Peyer's patch (tissue), 4 donors: ENCODE measurements at places on chromosomes 6 and 20.

GRCh38 chr6:92376691-92377090 is 1042.7 kb downstream of the EPHA7 start:
- DNase-seq, result no peak

DNA sequence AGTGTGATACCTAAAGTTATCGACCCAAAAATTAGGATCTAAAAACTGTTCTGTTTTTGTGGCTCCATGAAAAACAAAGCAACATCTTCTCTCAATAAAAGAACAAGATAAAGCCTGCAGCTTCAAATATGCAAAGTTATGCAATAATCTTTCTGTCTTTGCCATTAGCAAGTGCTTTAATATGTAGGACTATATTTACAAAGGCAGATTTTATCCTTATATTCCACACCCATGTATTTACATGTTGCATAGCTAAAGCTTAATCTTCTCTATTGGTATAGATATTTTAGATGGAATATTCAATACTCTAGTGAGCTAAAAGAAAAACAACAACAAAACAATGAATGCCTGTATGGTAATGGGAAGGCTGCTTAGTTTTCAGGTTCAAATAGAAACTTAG is 628.2 kb downstream of the PHF3 start:
- no peak for DNase-seq

GRCh38 chr6:158760618-158761250 is 58.4 kb downstream of the EZR start:
- no peak for DNase-seq

GRCh38 chr6:38779310-38780062 is 64.4 kb downstream of the DNAH8 start:
- DNase-seq, result no peak

- peak; percentile 82 for DNase-seq
Measured at GRCh38 chr6:27864906-27865849, 47.0 kb downstream of the OR2B2 start.

- no peak for DNase-seq
Measured at GRCh38 chr6:47452899-47453298, 24.7 kb upstream of the CD2AP start.

DNA sequence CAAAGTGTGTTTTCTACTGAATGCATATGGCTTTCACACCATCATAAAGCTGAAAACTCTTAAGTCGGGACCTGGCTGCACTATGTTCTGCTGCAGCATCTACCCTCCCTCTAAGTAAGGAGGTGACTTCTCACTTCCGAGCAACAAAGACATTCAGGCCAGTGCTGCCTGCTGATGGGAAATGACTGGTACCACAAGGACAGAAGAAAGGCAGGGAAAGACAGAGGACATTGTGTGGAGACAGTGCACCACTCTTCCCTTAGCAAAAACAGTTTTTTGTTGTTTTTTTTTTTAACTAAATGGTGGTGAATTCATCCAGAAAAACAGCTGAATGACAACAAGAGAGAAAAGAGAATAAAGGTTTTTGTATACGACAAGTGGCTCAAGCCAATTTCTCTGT is 81.5 kb downstream of the MAP7 start:
- no peak for DNase-seq

GRCh38 chr6:116221911-116222310 is 32.0 kb downstream of the TSPYL4 start:
- DNase-seq, result no peak

- DNase-seq, result peak; percentile 50
Measured at GRCh38 chr6:109449795-109450673, 5.5 kb downstream of the MICAL1 start.

DNA sequence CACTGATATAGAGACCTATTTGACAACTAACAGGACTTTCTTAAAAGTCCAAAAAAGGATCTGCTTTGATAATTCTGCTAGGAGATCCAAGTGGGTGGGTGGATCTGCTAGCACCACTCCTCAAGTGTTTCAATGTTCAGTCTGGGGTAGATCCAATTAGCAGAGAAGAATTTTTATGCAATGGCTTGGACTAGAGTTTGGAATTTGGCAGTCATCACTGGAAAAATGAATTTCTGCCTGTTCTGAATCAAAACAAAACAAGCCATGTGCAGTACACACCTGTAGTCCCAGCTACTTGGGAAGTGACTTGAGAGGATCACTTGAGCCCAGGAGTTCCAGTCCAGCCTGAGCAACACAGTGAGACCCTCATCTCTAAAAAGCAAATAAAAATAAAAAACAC is 12.6 kb upstream of the GNMT start:
- no peak for DNase-seq

DNA sequence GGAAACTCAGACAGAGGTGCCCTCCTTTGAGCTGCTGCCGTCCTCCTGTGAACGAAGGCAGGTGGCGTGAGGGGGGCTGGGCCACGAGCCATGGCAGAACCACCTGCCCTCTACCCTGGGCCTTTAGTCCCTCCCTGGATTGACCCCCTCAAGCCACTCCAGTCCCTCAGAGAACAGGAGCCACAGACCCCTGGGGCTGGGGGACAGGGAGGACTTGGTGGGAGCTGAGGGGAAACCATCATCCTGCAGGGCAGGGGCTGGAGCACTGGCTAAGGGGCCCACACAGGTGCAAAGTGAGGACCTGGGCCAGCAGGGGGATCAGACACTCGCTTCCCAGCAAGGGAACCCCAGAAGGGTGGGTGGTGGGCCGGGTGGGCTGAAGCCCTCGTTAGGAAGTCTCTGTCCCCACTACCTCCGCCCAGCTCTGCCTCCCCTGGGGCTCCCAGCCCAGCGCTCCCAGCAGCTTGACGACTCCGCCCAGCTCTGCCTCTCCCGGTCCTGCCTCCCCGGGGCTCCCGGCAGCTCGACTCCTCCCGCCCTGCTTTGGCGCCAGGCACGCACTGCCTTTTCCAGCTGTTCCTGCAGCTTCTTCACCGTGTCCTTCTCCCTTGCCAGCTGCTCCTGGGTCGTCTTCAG is 44.4 kb downstream of the DSTN start:
- peak; percentile 78 for DNase-seq

DNA sequence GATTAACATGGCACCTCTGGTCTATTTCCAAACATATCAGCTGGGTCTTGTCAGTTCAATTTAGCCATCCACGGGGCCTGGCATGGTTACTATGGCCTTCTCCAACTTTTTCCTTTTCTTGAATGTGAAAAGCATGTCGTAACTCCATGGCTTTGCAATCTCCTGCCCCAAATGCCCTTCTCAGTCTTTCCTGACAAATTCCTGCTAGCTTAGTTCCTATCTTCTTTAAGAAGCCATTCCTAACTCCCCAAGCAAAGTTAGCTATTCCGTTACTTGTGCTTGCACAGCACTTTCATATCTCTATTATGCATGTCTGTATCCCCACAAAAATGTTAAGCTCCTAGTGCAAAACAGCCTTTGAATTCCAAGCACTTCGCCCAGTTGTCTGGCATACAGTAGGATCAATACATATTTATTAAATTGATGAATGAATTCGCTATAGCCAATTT is 105.6 kb downstream of the AIG1 start:
- DNase-seq, result no peak
